CD4-positive, alpha-beta T cell treated with Interferon alpha-2 for 1 hour (primary cell): ENCODE measurements at places on chromosomes 5 and 9.

- no peak for DNase-seq
These were observed 357.5 kb downstream of the CAAP1 start for GRCh38 chr9:26535151-26535550.

DNA sequence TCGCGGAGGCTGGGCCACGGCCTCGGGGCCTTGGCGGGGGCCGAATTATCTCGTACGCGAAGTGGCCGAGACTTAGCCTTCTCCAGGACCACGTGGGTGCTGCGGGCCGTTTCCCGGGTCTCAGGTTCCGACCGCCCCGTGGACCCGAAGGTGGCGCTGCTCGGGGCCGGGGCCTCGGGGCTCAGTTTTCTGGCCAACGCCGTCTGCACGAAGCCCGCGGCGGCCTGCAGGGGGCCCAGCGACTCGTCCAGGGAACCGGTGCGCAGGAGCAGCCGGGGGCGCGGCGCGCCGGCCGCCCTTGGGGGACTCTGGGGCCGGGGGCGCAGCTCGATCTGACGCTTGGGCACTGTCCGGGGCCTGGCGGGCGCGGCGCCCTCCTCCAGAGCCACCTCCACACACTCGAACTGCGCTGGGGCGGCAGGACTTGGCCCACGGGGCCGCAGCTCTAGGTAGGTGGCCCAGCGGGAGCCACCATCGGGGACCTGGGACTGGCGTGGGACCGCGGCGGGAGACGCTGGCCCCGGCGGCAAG, 716 bp downstream of the PROB1 start:
- DNase-seq = peak; percentile 71

DNA sequence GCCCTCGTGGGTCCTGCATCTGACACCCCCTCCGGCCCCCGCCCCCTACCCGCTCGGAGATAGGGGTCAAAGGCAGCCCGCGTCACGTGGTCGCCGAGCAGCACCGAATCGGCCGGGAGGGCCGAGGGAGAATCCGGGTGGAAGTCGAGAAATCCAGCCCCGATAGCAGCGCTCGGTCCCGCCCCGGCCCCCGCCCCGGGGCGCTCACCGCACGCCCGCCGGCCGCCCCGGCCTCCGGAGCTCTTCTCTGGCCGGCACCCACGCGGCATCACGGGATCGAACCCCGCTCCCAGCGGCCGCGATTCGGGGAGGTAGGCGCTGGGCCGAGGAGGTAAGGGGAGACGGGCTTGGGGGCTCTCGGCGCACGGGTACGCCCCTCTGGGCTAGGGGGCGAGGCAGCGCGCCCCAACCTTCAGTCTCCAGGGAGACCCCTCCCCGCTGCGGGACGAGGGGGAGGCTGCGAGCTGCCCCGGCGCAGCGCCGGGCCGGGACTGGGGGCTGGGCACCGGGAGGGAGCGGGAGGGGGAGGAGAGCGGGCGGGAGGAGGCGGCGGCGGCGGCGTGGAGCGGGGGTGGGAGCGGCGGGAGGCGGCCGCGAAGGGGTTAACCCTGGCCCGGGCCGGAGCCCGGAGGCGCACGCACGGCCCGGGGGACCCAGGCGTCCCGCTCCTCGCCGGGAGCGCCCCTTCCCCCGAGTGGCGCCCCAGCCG, 22.1 kb upstream of the NDST1 start:
- DNase-seq = peak; percentile 4

- DNase-seq = no peak
These were observed 61.4 kb downstream of the KIF24 start for GRCh38 chr9:34267660-34268059.

- no peak for DNase-seq
These were observed 5.4 kb downstream of the IL7R start for GRCh38 chr5:35862126-35862525.

- DNase-seq = no peak
These were observed 642.1 kb downstream of the TLE1 start for GRCh38 chr9:81047280-81047679.
